SK-N-DZ (cell line): ENCODE measurements at places on chromosomes 6 and 20.

- DNase-seq, result no peak
Observed at GRCh38 chr6:14977747-14978382, 268.0 kb upstream of the JARID2 start.

DNA sequence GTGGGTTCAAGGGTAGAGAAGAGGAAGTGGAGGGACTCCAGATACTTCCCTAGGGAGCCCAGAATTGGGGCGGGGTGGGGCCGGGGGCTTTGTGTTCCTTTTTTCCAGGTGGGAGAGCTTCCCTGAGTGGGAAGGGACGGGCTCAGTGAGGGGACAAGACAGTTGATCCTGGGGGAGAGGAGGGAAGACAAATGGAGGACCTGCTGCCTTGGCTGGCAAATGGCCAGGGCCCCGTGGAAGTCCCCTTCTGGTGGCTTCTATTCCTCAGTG lies 2.6 kb downstream of the CTSZ start:
- DNase-seq, result no peak

GRCh38 chr20:47594157-47594556 lies 92.5 kb downstream of the NCOA3 start:
- DNase-seq, result no peak

GRCh38 chr6:33683051-33683571 lies 28.4 kb downstream of the UQCC2 start:
- DNase-seq, result no peak

DNA sequence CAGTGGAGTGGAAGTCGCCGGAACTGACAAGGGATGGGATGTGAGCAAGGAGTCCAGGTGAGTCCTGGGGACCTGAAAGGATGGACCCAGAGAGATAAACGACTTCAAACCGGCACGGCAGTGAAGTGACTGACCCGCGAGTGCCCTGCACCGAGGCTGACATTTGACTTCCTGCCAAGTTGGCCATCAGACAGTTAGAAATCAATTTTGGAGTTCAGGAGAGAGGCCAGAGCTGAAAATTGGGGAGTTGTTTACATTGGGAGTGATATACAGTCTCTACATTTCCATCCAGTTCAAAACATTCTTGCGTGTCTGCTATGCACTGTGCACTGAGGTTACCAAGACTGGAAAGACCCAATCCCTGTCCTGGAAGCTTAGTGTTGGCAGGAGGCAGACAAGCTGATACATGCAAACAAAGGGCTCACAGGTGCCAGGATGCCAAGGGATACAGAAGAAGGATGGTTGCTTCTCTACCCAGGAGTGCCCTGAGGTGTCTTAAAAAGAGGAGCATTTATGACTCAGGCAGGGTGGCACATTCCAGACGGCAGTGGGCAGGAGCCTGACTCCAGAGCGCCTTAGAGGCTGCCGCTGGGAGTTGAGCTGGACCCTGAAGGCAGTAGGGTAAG lies 186.6 kb downstream of the MTHFD1L start:
- DNase-seq, result no peak

DNA sequence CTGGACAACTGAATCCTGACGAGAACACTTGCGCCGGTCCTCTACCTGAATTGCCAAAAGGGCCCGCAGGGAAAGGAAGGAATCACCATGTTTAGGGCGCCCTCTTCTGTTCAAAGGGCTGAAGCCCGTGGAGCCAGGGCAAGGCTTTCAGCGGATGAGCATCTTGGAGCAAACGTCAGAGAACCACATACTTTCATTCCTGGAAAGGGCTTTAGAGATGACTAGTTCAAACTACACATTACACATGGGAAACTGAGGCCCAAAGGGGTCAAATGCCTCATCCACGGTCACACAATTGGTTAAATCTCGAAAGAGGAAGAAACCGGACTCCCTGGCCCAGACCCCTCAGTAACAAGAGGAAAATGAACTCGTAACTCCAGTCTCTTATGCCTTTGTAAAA lies 11.5 kb upstream of the ZNF133 start:
- peak; percentile 62 for DNase-seq

- DNase-seq, result no peak
Observed at GRCh38 chr6:162315291-162315690, 412.3 kb downstream of the PRKN start.

DNA sequence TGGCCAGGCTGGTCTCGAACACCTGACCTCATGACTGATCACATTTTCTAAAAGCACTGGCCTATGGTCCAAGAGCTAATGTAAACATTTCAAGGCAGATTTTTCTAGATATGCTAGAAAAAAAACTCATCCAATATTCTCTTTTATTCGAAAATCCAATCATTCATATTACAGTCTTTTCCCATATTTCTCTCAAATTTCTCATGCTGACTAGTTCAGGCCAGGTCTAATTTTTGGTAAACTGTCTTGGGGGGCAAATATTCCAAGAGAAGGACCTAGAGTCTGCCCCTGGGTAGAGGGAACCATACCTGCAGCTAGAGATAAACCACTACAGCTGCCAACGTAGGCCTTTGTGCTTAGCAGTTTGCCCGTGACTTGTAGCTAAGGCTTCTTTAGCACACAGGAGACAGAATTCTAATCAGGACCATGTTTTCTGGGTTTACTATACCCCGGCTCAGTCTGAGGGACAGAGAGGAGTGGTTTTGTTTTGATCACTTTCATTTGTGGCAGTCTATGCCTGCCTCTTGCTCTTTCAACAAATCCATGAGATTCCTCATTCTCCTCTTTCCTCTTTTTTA lies 71.8 kb upstream of the CITED2 start:
- DNase-seq, result no peak

DNA sequence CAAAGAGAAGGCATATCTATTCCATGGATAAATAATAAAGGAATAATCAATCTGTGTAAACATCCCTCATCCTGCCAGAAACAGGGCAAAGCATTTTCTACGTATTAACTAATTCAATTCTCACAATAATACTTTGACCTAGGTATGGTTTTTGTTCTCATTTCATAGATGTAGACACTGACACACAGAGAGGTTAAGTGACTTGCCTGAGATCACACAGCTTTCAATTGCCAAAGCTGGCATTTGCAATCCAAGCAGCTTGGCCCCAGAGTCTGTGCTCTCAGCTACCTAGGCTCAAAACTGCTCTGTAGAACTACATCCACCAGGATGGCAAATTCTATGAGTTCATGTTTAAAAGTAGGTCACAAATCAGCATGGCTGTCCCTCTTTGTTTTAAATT lies 124.9 kb downstream of the BMP7 start:
- DNase-seq, result no peak

- peak; percentile 56 for DNase-seq
Observed at GRCh38 chr6:157314705-157315321, 8.5 kb downstream of the TMEM242 start.

- peak; percentile 88 for DNase-seq
Observed at GRCh38 chr6:43702534-43703440, 15.2 kb upstream of the MRPS18A start.

DNA sequence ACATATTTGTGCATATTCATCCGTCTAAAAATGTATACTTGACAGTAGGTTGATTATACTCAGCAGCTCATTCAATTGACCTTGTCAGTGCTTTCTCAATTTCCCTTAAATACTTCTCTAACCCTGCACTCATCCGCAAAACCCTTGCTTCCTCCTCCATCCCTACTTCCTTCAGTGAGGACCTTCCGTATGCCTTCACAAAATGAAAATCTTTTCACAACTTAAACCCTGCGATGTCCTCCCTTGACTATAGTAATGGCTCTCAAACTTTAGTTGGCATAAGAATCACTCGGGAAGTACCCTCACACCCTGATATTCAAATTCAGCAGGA lies 5.2 kb downstream of the MBOAT1 start:
- no peak for DNase-seq

GRCh38 chr6:11236076-11236750 lies 3.7 kb upstream of the NEDD9 start:
- DNase-seq, result no peak

GRCh38 chr20:60108397-60108796 lies 150.2 kb downstream of the CDH26 start:
- DNase-seq, result no peak

DNA sequence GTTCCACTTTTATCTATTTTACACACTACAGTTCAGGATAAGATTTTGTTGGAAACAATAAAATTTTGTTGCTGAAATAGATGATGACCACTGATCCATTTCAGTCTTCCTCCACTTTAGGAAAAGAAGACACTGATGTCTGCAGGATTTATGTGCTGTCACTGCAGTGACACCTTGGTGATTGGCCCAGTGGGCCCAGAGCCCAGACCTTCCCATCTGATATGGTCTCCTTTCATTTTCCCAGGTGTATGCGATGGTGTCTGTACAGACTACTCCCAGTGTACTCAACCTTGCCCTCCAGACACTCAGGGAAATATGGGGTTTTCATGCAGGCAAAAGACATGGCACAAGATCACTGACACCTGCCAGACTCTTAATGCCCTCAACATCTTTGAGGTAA lies 19.6 kb upstream of the ADGRF4 start:
- no peak for DNase-seq

DNA sequence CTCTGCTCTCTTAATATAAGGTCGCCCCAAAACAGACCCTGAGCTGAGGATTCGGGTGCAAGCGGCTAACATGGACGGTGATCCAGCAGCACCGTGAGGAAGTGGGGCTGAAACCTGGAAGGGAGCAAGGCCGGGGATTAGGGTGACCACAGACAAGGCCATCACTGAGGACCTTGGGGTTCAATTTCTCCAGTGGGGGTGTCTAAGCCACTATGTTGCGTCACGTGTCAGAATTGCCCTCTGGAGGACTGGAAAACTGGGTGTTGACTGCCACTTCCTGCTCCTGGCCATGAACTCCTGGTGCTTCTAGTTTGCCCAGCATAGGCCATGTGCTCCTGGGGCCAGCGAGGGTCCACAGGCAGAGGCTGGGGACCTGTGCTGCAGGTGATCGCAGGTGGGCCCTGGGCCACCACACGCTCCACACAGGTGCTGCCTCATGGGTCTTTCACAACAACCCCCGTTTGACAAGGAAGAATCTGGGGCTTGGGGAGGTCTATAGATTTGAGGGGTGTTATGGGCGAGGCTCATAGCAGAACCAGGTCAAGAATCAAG lies 101.9 kb downstream of the CDH26 start:
- no peak for DNase-seq

DNA sequence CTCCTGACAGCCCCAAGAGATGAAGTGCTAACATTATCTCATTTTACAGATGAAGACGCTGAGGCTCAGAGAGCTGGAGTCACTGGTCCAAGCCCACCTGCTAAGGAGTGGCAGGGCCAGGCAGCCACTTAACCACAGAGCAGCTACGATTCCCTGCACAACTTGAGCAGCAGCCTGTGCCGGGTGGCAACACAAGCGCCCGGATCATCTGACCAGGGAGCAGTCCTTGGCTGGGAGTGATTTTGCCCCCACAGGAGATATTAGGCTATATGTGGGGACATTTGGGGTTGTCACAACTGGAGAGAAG lies 93.2 kb upstream of the PTPN1 start:
- DNase-seq, result no peak

DNA sequence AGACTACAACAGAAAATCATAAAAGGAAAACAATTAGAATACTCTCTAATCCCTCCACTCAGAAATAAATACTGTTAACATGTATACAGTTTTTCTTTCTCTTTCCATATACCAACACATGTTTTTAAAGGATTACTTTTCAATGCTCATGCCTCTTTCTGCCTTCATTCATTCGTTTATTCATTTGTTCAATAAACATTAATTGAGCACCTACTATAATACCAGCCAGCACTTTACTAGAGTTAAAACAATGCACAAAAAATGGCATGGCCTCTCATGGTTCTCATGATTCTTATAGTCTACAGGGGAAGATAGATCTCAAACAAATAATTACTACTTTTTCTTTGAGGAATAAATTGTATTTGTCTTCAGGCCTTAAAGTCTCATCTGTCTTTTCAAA lies 70.3 kb upstream of the RIPOR2 start:
- no peak for DNase-seq

GRCh38 chr6:101705866-101706265 lies 312.4 kb downstream of the GRIK2 start:
- no peak for DNase-seq

- DNase-seq, result no peak
Observed at GRCh38 chr6:169340395-169340794, 86.7 kb upstream of the THBS2 start.

DNA sequence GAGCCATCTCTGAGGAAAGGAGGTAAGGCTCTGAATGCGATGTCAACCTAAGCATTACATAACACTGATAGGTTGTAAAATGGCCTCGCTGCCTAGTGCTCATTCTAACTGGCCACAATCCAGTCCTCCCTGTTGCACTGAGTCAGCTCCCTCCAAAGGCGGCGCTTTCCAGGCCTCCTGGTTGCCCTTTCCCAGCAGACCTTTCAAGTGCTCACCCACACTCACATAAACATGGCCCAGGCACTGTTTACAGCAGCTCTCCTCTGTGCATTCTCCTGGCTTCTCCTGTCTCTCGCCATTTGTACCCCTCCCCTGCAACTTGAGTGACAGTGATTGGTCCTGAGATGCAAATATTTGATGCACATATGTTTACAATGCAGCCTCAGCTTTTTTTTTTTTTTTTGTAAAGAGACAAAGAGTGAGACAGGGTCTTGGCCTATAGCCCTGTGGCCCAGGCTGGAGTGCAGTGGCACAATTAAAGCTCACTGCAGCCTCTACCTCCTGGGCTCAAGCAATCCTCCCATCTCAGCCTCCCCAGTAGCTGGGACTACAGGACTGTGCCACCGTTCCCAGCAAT lies 36.8 kb upstream of the PRND start:
- DNase-seq, result no peak

DNA sequence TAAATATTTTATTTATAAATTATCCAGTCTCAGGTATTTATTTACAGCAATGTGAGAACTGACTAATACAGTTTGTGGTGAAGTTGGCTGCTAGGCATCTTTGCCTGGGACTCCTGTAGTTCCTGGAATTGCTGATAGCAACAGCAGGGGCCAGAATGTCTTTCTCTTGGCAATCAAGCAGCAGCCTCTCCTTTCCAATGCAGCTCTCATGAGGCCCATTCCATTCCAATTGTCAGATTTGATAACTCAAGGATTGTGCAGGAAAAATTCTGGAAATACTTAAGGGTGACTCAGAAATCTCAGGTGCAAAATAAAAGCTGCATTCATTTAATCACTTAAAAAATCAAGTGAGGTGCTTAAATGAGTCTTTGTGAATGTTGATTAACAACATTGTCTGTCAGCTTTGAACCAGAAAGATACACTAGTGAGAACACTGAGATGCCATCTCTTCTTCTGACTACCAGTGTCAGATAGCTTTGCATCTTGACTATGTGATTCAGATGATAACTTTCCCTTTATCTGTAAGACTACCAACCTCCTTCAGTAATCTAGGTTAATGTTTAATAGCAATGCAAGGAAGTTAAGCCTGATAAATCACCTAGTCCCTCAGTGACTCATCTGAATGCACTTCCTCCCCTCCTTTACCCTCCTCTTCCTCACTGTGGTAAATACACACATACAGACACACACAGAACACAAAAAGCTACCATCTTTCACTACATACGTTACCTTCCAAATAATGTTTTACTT lies 32.1 kb upstream of the COL21A1 start:
- DNase-seq, result no peak

GRCh38 chr6:30130887-30131862 lies 4.8 kb upstream of the TRIM40 start:
- DNase-seq, result peak; percentile 82
